Effector memory CD8-positive, alpha-beta T cell (primary cell): ENCODE measurements at places on chromosomes 7 and 10.

DNA sequence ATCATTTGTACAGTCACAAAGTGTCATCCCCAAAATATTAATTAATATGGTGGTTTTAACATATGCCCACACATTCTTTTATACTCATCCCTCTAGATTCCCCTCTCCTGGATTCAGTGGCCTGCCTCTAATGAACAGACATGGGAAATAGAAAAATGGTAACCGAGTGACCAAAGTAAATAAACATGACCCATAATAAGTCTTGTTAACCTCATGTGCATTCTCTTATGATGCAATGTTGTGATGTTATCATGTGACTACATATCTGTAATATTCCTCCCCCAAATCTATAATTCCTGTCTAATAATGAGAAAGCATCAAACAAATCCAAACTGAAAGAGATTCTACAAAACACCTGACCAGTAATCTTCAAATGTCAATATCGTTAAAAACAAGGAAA is 164.5 kb upstream of the PRSS1 start:
- no peak for DNase-seq

- no peak for DNase-seq
These were observed 17.4 kb upstream of the IKZF1 start for GRCh38 chr7:50287129-50287528.

GRCh38 chr10:129870474-129870757 is 93.7 kb downstream of the EBF3 start:
- DNase-seq: no peak

DNA sequence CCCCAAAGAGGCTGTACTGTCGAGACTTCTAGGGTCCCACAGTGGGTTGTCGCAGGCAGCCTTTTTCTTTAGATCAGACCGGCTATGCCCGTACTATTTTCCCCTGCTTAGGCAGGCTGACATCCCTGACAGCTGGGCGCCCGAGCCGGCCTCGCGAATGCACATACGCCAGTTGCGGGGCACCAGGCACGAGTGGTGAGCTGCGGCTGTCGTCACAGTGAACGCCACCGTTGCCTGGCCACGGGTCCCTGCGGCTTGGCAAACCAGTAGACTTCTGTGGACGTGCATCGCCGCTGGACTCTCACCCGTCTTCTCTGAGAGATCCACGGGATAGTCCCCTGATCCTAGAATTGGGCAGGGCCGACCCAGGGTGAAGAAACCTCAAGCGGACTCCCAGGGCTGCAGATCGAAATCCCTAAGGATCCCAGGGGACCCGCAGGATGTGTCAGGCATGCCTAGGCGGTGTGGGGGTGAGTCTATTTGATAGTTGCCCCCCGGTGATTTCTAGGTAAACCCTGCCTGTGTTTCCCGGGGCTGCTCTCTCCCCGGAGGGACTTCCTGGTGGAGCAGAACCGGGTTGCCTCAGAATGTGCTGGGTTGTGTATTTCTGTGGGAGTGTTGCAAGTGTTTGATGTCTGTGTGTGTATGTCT is 33.0 kb upstream of the ZNF273 start:
- no peak for DNase-seq

DNA sequence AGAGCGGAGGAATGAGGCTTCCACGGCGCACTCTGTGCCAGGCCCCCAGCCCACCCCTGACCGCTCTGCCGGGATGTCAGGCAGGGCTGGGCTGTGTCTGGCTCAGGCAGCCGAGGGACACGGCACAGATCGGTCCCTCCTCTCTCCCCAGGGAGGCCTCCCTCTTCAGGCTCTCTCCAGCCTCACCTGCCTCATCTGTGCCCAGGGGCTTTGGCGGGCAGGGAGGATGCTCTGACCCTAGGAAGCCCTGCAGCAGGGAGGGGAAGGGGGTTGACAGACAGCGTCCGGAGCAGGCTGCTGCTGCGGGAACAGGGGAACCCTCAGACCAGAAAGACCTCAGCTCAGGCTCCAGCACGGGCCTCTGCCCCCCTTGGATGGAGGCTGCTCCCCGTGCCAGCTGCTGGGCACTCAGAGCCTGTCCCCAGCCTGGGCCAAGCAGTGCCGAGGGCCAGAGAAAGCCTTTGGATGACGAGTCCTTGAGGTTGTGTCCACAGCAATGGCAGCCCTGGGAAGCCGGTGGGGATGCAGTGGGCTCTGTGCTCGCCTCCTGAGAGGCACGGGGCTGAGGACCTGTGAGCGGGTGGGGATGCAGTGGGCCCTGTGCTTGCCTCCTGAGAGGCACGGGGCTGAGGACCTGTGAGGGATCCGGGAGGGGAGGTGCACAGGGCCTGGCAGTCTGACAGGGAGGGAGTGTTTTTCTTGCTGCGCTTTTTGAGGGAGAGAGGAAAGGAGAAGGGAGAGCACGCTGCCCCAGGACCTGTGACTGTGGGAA is 66.9 kb downstream of the FOXL3 start:
- no peak for DNase-seq

DNA sequence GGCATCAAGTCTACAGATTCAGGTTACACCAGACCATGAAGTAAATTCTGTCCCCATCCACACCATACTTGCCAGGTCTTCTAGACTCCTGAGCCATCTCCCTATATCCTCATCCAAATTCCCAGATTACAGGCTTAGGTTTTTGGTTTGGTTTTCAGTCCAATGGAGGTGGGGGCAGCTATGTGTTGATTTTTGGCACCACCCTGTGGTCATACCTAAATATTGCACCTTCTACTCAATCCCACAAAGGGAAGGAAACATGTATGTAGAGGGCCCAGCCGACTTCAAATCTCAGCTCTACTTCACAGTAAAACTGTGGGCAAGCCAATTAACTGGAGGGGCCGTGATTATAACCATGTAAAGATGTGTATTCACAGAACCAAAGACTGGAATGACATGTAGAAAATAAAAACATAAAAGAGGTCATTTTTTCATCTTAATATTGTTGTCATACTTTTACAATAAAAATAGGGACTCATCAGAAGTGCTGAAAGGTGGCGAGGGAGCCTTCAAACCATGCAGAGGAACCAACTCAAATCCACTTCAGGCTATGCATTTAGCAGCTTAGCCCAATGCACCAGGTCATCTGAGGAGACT is 19.8 kb downstream of the ERCC6 start:
- peak; percentile 36 for DNase-seq

DNA sequence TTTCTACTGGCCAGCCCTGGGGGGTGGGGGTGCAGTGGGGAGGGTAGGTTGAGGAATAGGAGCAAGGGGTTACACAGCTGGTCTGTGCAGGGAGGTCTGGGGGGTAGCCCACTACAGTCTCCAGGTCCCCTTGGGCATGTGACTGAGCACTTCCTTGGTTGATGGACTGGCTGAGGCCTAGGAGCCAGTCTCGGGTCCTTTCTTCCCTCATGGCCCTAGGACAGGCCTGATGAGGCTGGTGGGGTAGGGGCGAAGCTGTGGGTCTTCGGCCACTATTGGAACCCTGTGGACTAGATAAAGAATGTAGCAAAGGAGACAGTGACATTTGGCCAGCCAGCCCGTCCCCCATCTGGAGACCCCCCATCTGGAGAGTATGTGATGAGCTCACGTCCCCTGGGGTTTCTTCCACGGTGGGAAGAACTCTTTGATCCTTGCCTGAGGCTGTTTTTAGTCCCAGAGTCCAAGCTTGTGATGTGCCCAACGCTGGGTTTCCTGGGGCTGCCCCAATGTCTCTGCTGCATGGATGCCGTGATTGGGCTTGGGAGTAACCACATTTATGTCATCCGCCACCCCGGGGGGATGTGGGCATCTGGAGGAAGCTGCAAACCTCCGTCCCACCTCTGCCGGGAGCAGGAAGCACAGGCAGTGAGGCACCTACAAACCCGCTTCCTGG is 20.7 kb downstream of the FAM241B start:
- DNase-seq: no peak

DNA sequence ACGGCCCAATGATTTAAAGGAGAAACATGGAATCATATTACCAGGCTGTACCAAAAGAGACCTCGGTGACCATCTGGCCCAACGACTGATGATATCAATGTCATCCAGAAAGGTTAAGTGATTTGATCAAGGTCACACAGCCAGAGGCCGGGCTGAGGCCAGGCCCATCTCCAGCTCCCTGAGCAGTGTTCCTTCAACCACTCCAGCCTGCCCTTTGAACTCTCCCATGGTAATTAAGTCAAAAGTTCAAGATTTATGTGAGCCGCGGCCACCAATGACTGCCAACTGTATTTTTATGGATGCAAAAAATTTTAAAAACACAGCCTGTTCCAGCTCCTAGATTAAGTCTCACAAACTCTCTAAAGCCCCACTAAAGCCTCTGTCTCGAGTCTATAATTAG is 41.8 kb downstream of the FGFR2 start:
- no peak for DNase-seq

DNA sequence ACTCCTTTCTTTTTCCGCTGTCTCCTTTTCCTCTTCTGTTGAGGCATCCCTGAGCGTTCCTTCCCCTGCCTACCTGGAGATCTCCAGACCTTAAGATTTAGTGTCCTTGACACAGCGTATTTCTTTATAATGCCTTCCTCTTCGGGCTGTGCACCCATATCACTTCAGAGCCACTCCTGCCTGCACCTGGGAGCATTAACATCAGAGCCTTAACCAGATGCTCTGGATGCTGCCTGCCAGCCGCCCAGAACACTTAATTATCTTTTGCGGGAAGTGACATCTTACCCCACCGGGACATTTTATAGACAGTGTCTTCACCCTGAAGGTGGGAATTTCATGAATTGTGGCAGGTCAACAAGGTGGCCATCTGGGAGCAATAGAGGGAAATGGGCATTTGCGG is 24.2 kb downstream of the UBTD1 start:
- no peak for DNase-seq

DNA sequence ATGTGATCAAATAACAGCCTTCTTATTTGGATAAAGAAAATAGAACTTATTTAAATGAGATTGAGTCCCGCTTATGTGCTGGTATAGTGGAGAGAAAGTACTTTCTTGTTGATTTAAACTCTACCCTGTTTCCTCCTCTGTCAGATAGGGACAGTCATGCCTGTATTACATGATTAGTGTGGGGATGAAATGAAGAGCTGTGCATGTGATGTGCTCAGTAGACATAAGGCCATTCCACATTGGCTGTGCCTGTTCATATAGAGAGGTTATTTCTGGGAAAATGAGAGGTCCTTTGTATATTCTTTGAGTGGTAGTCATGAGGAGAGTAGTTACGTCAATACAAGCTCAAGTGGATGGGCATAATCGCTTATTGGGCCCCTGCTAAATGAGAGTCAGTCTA is 5.7 kb downstream of the MTURN start:
- no peak for DNase-seq

DNA sequence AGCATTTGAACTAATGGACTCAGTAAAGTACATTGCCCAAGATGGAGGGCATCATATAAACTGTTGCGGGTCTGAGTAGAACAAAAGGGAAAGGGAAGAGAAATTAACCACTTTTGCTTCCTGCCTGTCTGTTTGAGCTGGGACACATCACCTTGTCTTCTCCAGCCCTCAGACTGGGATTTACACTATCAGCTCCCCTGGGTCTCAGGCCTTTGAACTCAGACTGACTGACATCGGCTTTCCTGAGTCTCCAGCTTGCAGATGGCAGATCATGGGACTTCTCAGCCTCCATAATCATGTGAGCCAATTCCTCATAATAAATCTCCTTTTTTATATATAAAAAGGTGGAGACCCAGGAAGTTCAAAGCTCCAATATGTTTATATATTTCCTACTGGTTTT is 23.0 kb upstream of the WASL start:
- no peak for DNase-seq

GRCh38 chr10:72009425-72010081 is 45.4 kb downstream of the CHST3 start:
- no peak for DNase-seq

DNA sequence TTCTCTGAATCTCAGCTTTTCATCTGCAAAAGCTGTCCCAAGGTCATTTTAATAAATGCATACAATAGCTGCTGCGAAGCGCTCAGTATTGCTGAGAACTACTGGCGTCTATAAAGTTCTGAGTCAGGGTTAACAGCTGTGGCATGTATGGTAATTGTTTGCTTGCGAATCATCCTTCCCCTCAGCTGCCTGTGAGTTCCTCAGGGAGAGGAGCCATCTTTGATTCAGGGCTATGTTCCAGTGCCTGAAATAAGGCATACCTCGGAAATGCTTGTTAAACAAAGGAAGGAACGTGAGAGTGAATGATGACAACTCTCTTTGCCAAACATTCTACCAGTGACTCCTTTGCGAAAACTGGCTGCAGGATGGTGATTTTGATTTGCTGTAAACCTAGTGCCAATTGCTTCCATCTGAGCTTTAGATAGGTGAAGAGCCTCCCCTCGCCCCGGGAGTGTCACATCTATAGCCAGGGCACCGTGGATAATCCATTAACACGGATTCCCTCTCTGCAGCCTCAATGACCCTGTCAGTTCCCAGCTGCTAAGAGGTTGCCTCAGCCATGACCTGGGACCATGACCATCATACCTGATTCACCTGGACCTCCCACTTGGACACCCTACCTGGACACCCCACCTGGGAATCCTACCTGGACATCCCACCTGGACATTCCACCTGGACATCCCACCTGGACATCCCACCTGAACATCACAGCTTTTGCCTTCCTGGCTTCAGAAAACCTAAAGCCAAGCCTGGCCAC is 39.6 kb downstream of the GPRIN2 start:
- no peak for DNase-seq

DNA sequence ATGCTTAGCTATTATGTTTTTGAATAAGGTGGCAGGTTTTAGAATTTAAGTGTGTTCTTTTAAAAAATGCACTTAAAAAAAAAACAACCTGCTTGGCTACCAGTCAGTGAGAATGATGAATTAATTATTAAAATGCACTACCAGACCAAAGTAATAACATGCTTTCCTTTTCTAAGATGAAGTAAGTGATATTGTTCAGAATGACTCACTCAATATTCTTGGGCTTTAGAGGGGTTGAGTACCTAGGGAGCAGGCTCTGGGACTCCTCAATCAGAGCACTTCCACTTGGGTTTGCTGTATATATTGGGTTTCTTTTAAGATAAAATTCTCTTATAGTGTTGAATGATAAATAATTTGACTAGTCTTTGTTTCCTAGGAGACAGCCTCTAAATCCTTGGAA is 8.6 kb downstream of the STAM start:
- no peak for DNase-seq

GRCh38 chr10:59505926-59506325 is 143.6 kb upstream of the FAM13C start:
- no peak for DNase-seq

GRCh38 chr7:2019461-2019710 is 213.4 kb downstream of the MAD1L1 start:
- no peak for DNase-seq
